Purkinje cell (primary cell): ENCODE measurements at places on chromosomes 3 and 15. TPM values are rescaled to one million over a fixed set of nuclear protein-coding genes. Genes with fewer than 3 reads are reported as not detected.

Gene GRM7
- 55.7 and 68.9 TPM in 2 replicates for polyA plus RNA-seq

Gene SENP8
- 12.6 and 13.2 TPM in 2 replicates for polyA plus RNA-seq

Gene KNG1
- not detected in 2 replicates for polyA plus RNA-seq

Gene LINGO1
- 0.60 and 6.4 TPM in 2 replicates for polyA plus RNA-seq

Gene VILL
- polyA plus RNA-seq = 0.34 and 1.0 TPM in 2 replicates

Gene EHHADH
- 2.8 and 3.1 TPM in 2 replicates for polyA plus RNA-seq

Gene ASB14
- polyA plus RNA-seq = 0.13 and 1.8 TPM in 2 replicates

Gene CLDN11
- polyA plus RNA-seq = 0.55 and 4.3 TPM in 2 replicates

Gene ABTB1
- polyA plus RNA-seq = 0.32 and 3.7 TPM in 2 replicates

Gene SNTN
- polyA plus RNA-seq = 3.5 TPM in 1 of 2 replicates, not detected in the other

Gene ACVR2B
- polyA plus RNA-seq = 0.98 and 2.2 TPM in 2 replicates

Gene CAMK2N2
- 27.7 and 48.7 TPM in 2 replicates for polyA plus RNA-seq

Gene ANP32A
- 90.1 and 94.5 TPM in 2 replicates for polyA plus RNA-seq

Gene SAMMSON
- not detected in 2 replicates for polyA plus RNA-seq

Gene CD80
- 4.7 TPM in 1 of 2 replicates, not detected in the other for polyA plus RNA-seq

Gene LYZL4
- not detected in 2 replicates for polyA plus RNA-seq

Gene NANOGP8
- not detected in 2 replicates for polyA plus RNA-seq

Gene IL20RB
- not detected in 2 replicates for polyA plus RNA-seq

Gene ATP13A4
- polyA plus RNA-seq = 1.9 TPM in 2 replicates
